NCI-H748 treated with DMSO at 0.1 percent for 48 hours (cell line): ENCODE measurements at places on chromosomes 1 and 21.

GRCh38 chr1:209344156-209344555, 239.4 kb upstream of the CAMK1G start:
- DNase-seq, result no peak

DNA sequence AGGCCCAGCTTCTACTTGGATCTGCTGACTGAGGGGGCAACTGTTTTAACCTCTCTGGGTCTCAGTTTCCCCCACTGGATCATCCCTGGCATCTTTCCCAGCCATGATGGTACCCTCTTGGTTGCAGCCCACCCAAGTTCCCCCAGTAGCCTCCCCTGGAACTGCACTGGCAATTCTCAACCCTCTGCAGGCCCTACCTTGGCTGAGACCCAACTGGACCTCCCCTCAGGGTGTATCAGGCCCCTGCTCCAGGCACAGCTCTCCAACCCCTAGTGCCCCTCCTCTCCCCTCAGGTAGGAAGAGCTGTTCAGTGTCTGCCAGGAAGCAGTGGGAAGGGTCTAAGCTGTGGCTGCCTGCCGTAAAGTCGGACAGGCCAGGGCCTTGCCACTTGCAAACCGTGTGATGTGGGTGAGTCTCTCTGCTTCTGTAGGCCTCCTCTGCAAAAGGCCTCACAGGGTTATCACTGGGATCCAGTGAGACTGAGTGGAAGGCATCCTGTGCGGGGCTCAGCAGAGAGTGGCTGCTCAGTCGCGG, 32.1 kb downstream of the RHBG start:
- no peak for DNase-seq

DNA sequence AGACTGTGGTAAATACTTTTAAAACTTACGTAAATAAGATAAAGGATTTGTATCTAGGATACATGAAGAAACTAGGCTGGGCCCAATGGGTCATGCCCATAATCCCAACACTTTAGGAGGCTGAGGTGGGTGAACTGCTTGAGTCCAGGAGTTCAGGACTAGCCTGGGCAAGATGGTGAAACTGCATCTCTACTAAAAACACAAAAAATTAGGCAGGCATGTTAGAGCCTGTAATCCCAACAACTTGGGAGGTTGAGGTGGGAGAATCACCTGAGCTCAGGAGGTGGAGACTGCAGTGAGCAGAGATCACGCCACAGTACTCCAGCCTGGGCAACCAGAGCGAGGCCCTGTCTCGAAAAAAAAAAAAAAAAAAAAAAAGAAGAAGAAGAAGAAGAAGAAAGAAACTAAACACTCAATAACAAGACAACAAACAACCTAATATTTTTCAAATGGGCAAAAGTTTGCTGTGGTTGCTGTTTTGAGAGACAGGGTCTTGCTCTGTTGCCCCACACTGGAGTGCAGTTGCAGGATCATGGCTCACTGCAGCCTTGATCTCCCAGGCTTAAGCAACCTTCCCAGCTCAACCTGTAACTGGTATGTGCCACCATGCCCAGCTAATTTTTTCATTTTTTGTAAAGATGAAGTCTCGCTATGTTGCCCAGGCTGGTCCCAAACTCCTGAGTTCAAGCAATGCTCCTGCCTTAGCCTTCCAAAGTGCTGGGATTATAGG, 78.3 kb downstream of the EIF4G3 start:
- DNase-seq, result no peak

DNA sequence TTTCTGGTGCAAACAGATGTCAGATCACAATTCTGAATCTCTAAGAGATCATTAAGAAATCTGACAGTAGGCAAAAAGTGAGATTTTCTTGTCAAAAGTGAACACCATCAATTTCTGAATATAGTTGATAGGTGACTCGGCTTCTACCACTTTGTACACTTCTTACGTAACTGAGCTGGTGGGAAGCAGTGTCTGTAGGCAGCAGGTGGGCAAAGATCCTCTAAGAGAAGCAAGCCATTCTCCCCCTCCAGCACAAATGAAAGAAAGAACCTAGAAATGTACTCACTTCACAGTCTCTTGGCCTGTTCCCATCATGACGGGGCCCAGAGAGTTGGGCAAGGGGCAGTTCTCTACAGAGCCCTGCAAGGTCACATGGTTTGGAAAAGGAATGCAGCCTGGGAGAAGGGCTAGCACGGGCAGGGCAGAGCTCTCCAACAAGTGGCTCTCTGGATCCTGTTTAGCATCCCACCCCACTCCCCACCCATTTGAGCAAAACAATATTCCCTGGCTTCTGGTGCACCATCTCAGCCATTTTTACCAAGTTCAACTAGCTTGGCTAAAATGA, 412.6 kb downstream of the LTN1 start:
- DNase-seq, result no peak

DNA sequence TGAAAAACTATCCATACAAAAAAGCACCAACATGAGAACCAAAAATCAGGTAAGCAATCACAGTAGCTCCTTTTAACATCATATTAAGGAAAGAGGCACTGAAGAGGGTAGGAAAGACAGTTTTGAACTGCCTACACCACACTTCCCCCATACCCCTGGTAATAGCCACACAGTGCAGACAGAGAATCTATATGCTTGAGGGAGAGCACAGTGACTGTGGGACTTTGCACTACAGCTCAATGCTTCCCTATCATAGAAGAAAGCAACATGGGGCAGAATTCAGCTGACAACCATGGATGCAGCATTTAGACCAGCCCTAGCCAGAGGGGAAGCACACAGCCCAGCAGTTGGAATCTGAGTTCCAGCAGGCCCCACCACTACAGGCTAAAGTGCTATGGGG, 7.9 kb upstream of the TEX50 start:
- no peak for DNase-seq

DNA sequence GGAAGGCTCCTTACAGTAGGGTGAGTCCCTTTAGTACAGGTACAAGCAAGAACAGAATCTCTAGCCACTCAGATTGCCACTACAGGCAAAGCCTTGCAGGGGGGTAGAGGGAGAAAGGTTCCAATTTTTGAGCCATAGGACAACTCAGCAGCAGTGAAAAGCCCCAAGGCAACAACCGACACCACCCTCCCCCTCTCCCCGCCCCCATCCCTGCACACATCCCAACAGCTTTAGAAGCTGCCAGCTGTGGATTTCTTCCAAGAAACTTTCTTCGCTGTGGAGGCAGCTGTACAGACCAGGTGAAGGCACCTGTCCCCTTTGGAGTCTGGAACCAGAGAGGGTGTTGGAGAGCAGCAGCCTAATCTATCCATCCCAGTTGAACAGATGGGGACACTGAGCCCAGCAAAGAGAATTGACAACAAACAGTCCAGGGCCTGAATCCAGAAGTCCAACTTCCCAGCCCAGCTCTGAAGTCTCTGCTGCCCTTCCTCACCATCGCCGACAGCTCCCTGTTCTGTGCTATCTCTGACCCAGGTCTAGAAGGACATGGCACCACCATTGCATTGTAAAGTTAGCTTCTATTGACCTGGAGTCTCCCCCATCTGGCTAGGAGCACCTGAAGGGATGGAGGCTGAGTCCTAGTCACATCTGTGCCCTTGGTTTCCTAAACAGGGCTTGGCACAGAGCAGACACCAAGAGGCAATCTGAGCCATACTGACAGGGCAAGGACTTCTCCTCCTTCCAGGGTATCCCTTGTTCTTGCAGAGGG, 2.2 kb downstream of the TENT5B start:
- no peak for DNase-seq

DNA sequence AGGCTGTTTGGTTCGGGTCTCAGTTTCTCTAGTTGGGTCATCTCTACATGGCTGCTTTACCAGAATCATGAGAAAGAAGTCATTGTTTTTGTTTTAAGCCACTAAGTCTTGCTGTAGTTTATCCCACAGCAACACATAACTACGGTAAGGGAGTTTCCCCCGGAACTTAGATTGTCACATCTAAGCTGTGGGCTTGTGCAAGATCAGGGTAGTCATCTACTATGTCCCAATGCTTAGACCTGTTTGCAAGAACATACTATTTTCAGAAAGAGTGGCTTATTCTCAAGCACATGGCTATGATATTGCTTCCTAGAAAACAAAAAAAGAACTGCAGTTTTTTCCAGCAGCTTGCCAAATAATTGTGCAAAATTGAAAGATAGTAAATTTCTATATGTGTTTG, 18.0 kb upstream of the OLIG2 start:
- DNase-seq, result no peak

- DNase-seq, result no peak
Measured at GRCh38 chr1:112317140-112317539, 78.9 kb upstream of the CTTNBP2NL start.

GRCh38 chr1:208318150-208318734, 74.1 kb upstream of the PLXNA2 start:
- no peak for DNase-seq
